Smooth muscle cell of the pulmonary artery (primary cell): ENCODE measurements at places on chromosomes 11 and 22. TPM values are rescaled to one million over a fixed set of nuclear protein-coding genes. Genes with fewer than 3 reads are reported as not detected.

MS4A12 gene
- total RNA-seq, result not detected in 2 replicates

APOL4 gene
- total RNA-seq, result 0.07 and 0.39 TPM in 2 replicates

HEPHL1 gene
- total RNA-seq, result not detected in 2 replicates

PDE2A gene
- total RNA-seq, result 0.56 and 5.2 TPM in 2 replicates

TRPM5 gene
- total RNA-seq, result not detected in 2 replicates

OR52N4 gene
- total RNA-seq, result not detected in 2 replicates

ARVCF gene
- 8.5 and 30.1 TPM in 2 replicates for total RNA-seq

PRR33 gene
- total RNA-seq, result not detected in 2 replicates

ARAP1 gene
- 138 and 160 TPM in 2 replicates for total RNA-seq

MB gene
- total RNA-seq, result 0.39 TPM in 1 of 2 replicates, not detected in the other

MMP13 gene
- total RNA-seq, result not detected in 2 replicates

OR52E8 gene
- total RNA-seq, result 0.13 TPM in 1 of 2 replicates, not detected in the other

VPREB1 gene
- total RNA-seq, result not detected in 2 replicates

CHRDL2 gene
- total RNA-seq, result not detected in 2 replicates

HOATZ gene
- total RNA-seq, result not detected in 2 replicates

KRTAP5-9 gene
- not detected in 2 replicates for total RNA-seq

MYOD1 gene
- total RNA-seq, result not detected in 2 replicates

KCNJ5 gene
- under 0.01 and 0.03 TPM in 2 replicates for total RNA-seq

THOC5 gene
- total RNA-seq, result 39.4 and 62.9 TPM in 2 replicates

TMPRSS4 gene
- not detected in 2 replicates for total RNA-seq

CLTCL1 gene
- total RNA-seq, result 16.9 and 23.8 TPM in 2 replicates

TSPAN32 gene
- total RNA-seq, result 0.46 TPM in 1 of 2 replicates, not detected in the other

CDCA5 gene
- total RNA-seq, result 1.6 and 3.3 TPM in 2 replicates

PLXNB2 gene
- 226 and 278 TPM in 2 replicates for total RNA-seq

DBX1 gene
- not detected in 2 replicates for total RNA-seq

CEP126 gene
- 1.9 and 4.3 TPM in 2 replicates for total RNA-seq

FGF3 gene
- not detected in 2 replicates for total RNA-seq

MGAT3 gene
- 1.3 and 4.2 TPM in 2 replicates for total RNA-seq

C1QTNF4 gene
- 0.07 and 0.17 TPM in 2 replicates for total RNA-seq

PLET1 gene
- not detected in 2 replicates for total RNA-seq

EHBP1L1 gene
- total RNA-seq, result 97.6 and 153 TPM in 2 replicates

EXPH5 gene
- 0.26 and 0.72 TPM in 2 replicates for total RNA-seq

DEUP1 gene
- not detected in 2 replicates for total RNA-seq

OLFML1 gene
- total RNA-seq, result 3.4 and 51.0 TPM in 2 replicates

OR56A1 gene
- total RNA-seq, result not detected in 2 replicates

NCR3LG1 gene
- total RNA-seq, result 3.5 and 8.4 TPM in 2 replicates

PNPLA3 gene
- total RNA-seq, result 2.3 and 5.5 TPM in 2 replicates

IGSF9B gene
- 0.73 and 2.2 TPM in 2 replicates for total RNA-seq

MTMR2 gene
- total RNA-seq, result 39.8 and 52.9 TPM in 2 replicates
